ENCODE measurements at places on chromosomes 6 and 20. TPM values are rescaled to one million over a fixed set of nuclear protein-coding genes. Genes with fewer than 3 reads are reported as not detected.

Gene SDCBP2
- total RNA-seq: 2.1 TPM

Gene DXO
- total RNA-seq: 9.8 TPM

Gene SNRPB
- 97.9 TPM for total RNA-seq

Gene BEND6
- 14.5 TPM for total RNA-seq

Gene VGLL2
- total RNA-seq: not detected

Gene VPS16
- 77.8 TPM for total RNA-seq

Gene SLC22A23
- total RNA-seq: 9.1 TPM

Gene TRIM31
- total RNA-seq: not detected

Gene MYT1
- total RNA-seq: not detected

Gene EPB41L1
- 20.9 TPM for total RNA-seq

Gene NHSL1
- 4.6 TPM for total RNA-seq

Gene ZNF165
- 0.26 TPM for total RNA-seq

Gene LY86
- not detected for total RNA-seq

Gene SIRPG
- not detected for total RNA-seq

Gene DEFB132
- not detected for total RNA-seq

Gene PRPH2
- total RNA-seq: 0.79 TPM

Gene MANEA
- total RNA-seq: 15.9 TPM

Gene SLC39A7
- 210 TPM for total RNA-seq

Gene OPN5
- 1.1 TPM for total RNA-seq

Gene LRFN2
- not detected for total RNA-seq

Gene TRIM15
- not detected for total RNA-seq

Gene RBPJL
- total RNA-seq: not detected

Gene SAPCD1
- 1.9 TPM for total RNA-seq

Gene HEY2
- total RNA-seq: 1.7 TPM
